Fibroblast of mammary gland (primary cell): ENCODE measurements at places on chromosomes 5 and 9.
A peak's percentile ranks its signal among the peaks of the same experiment; 100 is the strongest.

- DNase-seq = no peak
These were observed 456.0 kb downstream of the SEMA5A start for GRCh38 chr5:9089893-9090292.

GRCh38 chr5:125257057-125257972 is 510.9 kb upstream of the ZNF608 start:
- DNase-seq = peak; percentile 12

DNA sequence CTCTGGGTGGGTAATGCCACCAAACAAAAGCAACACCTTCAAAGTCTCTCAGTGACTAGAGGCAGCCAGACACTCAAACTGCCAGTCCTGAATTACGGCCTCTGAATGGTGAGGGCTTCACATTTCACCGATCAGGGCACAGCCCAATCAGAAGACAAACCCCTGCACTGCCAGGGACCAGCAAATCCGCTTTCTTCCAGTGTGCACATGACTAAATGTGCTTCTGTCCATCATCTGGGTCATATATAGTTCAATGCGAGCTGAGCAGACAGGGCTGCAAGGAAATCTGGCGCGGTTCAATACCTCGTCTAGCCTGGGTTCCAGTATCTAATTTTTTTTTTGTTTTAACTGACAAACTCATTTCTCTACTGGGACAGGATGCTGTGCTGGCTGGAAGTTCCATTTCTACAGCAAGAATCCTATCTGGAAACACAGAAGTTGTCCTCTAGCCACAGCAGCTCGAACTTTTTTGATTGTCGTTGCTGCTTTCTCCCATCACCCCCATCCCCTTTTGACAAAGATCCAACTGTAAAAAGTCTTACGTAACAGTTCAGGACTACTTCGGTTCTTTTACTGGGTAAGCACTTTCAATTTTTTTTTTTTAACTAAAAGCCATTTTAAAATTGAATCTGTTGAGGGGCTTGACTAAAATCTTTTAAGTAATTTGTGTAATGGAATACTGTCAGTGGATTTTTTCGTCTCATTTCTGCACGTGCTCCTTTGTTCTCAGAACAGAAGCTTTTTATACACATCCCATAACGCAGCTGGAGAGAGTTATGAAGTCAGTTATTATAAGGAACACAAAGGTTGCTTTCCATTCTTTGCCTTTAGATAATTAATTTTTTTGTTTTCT is 112.7 kb downstream of the NR6A1 start:
- peak; percentile 92 for DNase-seq

- peak; percentile 6 for DNase-seq
These were observed 1259.8 kb downstream of the PTPRD start for GRCh38 chr9:9352877-9353481.

DNA sequence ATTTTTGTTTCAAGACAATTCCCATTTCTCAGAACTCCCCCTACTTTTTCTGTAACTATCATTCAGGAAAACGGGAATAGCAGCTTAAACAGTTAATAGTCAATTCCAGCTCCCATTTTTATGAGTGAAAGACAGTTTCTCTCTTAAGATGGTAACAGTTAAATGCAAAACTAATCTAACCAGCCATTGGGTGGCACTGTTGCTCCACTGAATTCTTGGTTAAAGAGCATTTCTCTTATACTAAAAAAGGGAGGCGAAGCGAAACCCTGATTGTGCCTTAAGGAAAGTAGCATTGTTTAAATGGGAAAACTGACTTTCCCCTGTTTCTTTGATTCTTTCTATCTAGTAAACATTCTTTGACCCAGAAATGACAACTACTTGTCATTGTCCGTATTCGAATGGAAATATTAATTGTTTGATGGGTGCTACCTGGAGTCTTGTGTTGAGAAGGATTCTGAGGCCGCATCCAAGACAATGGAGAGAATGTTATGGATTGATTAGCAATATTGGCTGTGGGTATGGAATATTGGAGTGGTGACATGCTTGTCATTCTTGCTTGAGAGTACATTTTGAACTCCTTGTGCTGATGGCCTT is 507.8 kb downstream of the MAT2B start:
- peak; percentile 81 for DNase-seq

GRCh38 chr5:116442095-116442534 is 132.5 kb downstream of the SEMA6A start:
- DNase-seq = peak; percentile 45

DNA sequence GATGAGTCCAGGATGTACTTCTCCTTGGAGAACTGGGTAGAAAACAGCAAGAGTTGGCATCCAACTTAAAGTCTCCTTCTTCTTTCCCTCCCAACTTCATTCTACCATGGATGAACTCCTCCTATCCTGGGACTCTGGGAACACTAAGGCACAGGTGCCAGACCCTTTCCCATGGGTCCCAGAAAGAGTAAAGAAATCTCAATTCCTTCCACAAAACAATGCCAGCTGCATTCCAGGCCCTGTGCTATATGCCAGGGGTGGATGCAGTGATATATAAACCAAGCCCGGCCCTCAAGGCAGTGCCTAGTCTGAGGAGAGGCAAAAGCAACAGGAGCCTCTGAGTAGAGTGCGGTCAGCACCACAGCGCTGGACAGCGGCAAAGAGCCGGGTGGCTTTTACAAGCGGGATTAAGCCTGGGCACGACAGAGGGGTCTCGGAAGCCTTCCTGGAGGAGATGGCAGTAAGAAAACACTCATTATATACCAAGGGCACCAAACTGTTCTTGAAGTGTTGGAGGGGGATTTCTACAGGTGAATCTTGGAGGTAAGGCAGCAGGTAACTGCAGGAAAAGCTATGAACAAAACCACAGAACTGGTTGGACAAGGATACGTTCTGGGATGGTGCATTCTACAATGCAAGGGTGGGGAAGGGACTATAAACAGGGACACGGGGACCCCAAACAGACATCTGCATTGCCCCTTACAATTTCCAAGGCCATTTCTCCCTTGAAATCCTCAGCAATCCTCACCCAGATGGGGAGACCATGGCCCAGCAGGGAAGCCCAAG is 16.4 kb upstream of the TOR2A start:
- peak; percentile 15 for DNase-seq

DNA sequence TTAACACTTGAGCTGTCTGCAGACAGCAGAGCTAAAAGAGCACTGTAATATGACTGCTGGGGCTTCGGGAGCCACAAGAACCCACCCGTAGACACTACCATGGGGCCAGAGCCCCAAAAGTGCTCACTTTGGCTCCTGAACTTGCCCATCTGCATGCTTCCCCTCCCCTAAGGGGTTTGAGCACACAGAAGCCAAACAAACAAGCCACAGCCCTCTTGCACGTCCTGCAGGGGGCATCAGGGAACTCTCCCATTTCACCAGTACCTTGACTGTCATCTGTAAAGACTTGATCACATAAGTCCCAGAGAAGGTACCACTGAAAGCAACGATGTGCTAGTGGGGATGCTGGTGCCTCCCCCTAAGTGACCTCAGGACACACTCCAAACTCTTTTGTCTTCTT is 681.8 kb downstream of the SEMA5A start:
- DNase-seq = peak; percentile 59

DNA sequence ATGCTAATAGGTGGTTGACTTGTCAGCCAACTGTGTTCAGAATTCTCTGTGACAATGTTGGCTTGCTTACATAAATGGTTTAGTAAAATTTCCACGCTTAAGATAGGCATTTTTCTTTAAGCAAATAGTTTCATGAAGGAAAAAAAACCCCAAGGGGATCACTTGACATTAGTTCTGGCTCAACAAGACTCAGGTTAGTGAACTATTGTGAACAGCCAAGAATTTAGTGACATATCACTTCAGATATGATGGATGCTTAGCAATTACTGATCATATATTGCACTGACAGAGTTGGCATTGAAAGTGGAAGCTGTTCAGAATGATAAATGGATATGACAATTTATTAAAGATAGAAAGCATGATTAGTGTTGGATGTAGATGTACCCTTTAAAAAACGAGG is 218.5 kb downstream of the TMEM232 start:
- no peak for DNase-seq
